Panc1 (cell line): ENCODE measurements at places on chromosomes 2 and 18.
A peak's percentile ranks its signal among the peaks of the same experiment; 100 is the strongest.

DNA sequence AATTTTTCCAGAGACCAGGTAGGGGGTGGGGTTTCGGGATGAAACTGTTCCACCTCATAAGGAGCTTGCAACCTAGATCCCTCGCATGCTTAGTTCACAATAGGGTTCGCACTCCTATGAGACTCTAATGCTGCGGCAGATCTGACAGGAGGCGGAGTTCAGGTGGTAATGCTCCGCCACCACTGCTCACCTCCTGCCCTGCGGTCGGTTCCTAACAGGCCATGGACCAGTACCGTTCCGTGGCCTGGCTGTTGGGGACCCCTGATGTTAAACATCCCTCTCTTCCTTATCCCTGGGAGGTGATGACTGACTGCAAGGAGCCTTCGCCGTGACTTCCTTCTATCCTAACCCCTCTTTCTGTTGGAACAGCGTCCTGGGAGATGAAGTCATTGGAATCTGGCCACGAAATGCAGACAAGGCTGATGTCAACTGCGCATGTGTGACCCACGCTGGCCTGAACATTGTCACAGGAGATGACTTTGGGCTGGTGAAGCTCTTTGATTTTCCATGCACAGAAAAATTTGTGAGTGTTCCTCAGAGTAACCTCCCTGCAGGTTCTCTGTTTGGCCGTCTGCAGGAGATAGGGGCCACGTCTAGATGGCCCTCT, 82.4 kb downstream of the RTN4 start:
- no peaks in the 10 kb centered on the region for H3K27me3 ChIP-seq
- H3K36me3 ChIP-seq = peaks cover 13% of the 10 kb centered on the region; the same call in 1 of the 2 replicates
- no peak for DNase-seq
- H3K27ac ChIP-seq = peak overlapping the region; percentile 40
- peaks cover 48% of the 10 kb centered on the region for H3K4me1 ChIP-seq

- H3K4me1 ChIP-seq = no peaks in the 10 kb centered on the region
- no peak overlapping the region for H3K4me3 ChIP-seq
- H3K27ac ChIP-seq = no peak overlapping the region
- DNase-seq = no peak
- H3K27me3 ChIP-seq = no peaks in the 10 kb centered on the region
Measured at GRCh38 chr18:43642727-43643330, 365.5 kb upstream of the SYT4 start.

GRCh38 chr18:35106013-35106844, 65.0 kb downstream of the MAPRE2 start:
- no peak overlapping the region for H3K27ac ChIP-seq
- DNase-seq = no peak
- no peaks in the 10 kb centered on the region for H3K36me3 ChIP-seq

DNA sequence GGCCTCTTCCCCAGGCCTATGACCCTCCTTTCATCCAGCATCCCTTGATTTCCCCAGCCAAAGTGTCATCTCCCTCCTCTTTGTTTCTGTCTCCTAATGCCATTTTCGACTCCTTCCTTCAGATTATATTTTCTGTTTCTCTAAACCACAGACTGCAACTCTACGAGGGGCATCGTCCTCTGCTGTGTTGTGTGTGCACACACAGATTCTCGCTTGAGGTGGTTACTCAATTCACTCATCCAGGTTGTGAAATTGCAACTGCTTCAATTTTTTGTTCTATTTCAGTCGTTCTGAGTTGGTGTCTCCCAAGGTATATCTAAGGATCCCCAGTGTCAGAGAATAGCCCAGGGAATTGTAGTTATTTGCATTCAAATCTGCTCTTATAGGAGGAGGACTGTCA, 113.5 kb upstream of the NDUFV2 start:
- H3K4me1 ChIP-seq = no peaks in the 10 kb centered on the region
- H3K36me3 ChIP-seq = no peaks in the 10 kb centered on the region

DNA sequence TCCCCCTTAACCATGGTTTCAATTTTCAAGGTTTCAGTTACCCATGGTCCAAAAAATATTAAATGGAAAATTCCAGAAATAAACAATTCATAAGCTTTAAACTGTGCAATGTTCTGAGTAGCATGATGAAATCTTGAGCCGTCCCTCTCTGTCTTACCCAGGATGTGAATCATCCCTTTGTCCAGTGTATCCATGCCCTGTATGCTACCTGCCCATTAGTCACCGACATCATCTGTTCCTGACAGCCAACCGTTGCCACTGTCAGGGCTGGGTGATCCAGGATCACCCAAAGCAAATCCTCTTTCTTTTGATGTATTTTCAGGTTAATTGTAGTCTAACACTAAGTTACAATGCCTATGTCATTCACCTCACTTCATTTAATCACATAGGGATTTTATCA, 15.7 kb upstream of the OLA1 start:
- 0 out of 2 replicates have a peak, but pooled peaks cover 3% of the 10 kb centered on the region for H3K4me1 ChIP-seq
- H3K36me3 ChIP-seq = no peaks in the 10 kb centered on the region
- no peak for DNase-seq
- no peaks in the 10 kb centered on the region for H3K27me3 ChIP-seq

- no peak overlapping the region for H3K27ac ChIP-seq
- no peaks in the 10 kb centered on the region for H3K36me3 ChIP-seq
- H3K4me3 ChIP-seq = no peak overlapping the region
Measured at GRCh38 chr18:55318951-55319441, 269.0 kb downstream of the TCF4 start.

- no peaks in the 10 kb centered on the region for H3K27me3 ChIP-seq
- no peaks in the 10 kb centered on the region for H3K36me3 ChIP-seq
- no peaks in the 10 kb centered on the region for H3K4me1 ChIP-seq
- no peak for DNase-seq
- H3K4me3 ChIP-seq = no peak overlapping the region
Measured at GRCh38 chr2:237074211-237074993, 11.3 kb upstream of the COPS8 start.

GRCh38 chr2:139454251-139454650, 674.1 kb upstream of the NXPH2 start:
- H3K27ac ChIP-seq = no peak overlapping the region
- H3K36me3 ChIP-seq = no peaks in the 10 kb centered on the region
- H3K4me1 ChIP-seq = no peaks in the 10 kb centered on the region
- no peaks in the 10 kb centered on the region for H3K27me3 ChIP-seq

DNA sequence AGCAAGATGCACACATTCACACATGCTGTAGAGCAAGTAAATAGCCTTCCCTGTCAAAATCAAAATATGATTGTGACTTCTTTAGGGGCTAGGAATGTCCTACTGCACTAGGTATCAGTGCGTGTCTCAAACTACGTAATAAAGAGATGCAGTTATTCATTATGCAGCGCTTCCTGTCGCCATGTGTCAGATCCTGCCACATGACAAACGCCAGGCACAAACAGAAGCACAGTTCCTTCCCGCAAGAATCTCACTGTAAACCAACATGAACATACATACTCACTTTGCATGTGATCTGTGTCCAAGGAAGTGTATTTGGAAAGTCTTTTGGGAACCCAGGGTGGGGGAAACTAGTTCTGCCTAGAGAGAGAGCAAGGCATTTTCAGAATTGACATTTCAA, 599.9 kb downstream of the RNF144A start:
- no peaks in the 10 kb centered on the region for H3K36me3 ChIP-seq
- H3K27me3 ChIP-seq = no peaks in the 10 kb centered on the region
- no peak overlapping the region for H3K4me3 ChIP-seq
- no peak overlapping the region for H3K27ac ChIP-seq
- no peaks in the 10 kb centered on the region for H3K4me1 ChIP-seq

- no peaks in the 10 kb centered on the region for H3K4me1 ChIP-seq
- no peak overlapping the region for H3K4me3 ChIP-seq
- no peaks in the 10 kb centered on the region for H3K27me3 ChIP-seq
- no peak for DNase-seq
- H3K27ac ChIP-seq = no peak overlapping the region
- H3K36me3 ChIP-seq = no peaks in the 10 kb centered on the region
Measured at GRCh38 chr18:63844254-63844653, 43.3 kb upstream of the SERPINB2 start.

DNA sequence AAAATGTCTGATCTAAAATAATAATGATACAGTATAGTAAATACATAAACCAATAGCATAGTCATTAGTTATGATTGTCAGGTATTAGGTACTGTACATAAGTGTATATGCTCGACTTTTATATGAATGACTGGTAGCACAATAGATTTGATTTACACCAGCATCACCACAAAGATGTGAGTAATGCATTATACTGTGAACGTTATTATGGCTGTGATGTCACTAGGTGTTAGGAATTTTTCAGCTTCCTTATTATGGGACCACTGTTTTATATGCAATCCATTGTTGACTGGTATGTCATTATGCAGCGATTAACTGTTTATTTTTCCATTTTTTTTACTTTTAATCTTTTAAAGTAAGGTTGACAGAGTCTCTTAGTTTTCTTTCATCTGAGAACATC, 23.7 kb downstream of the ATP9B start:
- no peaks in the 10 kb centered on the region for H3K27me3 ChIP-seq
- H3K36me3 ChIP-seq = no peaks in the 10 kb centered on the region
- no peak overlapping the region for H3K4me3 ChIP-seq
- DNase-seq = no peak
- H3K4me1 ChIP-seq = no peaks in the 10 kb centered on the region

DNA sequence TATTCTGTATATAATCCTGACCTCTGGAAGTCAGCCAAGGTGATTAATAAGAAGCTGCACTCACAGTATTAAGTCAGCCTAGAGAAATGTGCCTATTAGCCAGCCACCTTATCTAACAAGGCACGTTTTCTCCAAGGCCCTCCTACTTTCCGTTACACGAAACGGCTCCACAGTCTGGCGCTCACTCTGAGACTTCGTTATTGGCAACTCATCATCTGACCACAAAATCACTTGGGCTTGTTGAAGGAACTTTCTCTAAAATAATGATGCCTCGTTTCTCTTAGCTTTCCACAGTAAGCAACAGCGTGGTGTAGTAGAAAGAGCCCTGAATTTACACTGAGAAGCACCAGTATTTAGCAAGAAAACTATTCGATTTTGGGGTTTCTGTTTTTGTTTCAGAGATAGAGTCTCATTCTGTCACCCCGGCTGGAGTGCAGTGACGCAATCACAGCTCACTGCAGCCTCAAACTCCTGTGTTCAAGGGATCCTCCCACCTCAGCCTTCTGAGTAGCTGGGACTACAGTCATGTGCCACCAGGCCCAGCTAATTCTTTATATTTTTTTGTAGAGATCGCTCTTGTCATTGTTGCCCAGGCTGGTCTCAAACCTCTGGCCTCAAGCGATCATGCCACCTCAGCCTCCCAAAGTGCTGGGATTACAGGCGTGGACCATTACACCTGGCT, 53.6 kb upstream of the SLC14A1 start:
- H3K27ac ChIP-seq = no peak overlapping the region
- H3K36me3 ChIP-seq = no peaks in the 10 kb centered on the region
- no peak for DNase-seq
- H3K4me1 ChIP-seq = no peaks in the 10 kb centered on the region
- no peak overlapping the region for H3K4me3 ChIP-seq

DNA sequence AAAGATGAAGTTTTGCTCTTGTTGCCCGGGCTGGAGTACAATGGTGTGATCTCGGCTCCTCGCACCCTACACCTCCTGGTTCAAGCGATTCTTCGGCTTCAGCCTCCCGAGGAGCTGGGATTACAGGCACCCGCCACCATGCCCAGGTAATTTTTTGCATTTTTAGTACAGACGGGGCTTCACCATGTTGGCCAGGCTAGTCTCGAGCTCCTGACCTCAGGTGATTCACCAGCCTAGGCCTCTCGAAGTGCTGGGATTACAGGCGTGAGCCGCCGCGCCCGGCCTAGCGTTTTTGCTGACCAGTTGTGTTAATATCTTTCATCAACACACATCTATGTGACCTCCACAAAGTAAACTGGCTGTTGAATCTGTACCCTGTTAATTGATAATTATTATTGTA, 49.4 kb upstream of the KLHL14 start:
- no peak for DNase-seq
- no peak overlapping the region for H3K27ac ChIP-seq
- H3K36me3 ChIP-seq = no peaks in the 10 kb centered on the region
- no peaks in the 10 kb centered on the region for H3K4me1 ChIP-seq
- H3K27me3 ChIP-seq = no peaks in the 10 kb centered on the region

- no peak overlapping the region for H3K4me3 ChIP-seq
- H3K27ac ChIP-seq = no peak overlapping the region
- no peak for DNase-seq
- no peaks in the 10 kb centered on the region for H3K4me1 ChIP-seq
Measured at GRCh38 chr2:44470151-44470550, 108.4 kb downstream of the CAMKMT start.

DNA sequence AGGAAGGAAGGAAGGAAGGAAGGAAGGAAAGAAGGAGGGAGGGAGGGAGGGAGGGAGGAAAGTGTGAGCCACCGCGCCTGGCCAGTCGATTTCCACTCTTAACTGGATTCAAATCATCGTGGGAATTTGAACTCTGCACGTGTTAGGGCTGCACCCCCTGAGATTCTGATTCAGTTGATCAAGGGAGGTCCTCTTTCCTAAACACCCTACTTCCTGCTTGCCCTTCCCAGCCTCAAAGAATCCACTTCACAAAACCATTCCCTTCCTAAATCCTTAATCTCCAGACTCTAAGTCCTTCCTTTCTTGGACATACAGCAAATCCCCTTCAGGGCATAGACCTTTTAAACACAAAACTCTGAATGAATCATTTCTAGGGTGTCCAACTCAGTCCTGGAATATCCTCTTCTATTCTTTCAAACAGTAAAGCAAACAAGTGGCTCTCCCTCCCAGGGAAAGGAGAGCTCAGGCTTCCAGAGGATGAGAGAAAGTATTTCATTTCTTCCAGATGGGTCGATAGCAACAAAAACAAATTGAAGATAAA, 68.2 kb upstream of the MBOAT2 start:
- DNase-seq = no peak
- no peak overlapping the region for H3K27ac ChIP-seq
- no peak overlapping the region for H3K4me3 ChIP-seq
- no peaks in the 10 kb centered on the region for H3K36me3 ChIP-seq

- no peak for DNase-seq
- no peak overlapping the region for H3K27ac ChIP-seq
- H3K4me3 ChIP-seq = no peak overlapping the region
- H3K4me1 ChIP-seq = no peaks in the 10 kb centered on the region
Measured at GRCh38 chr2:211204456-211204855, 648.1 kb downstream of the CPS1 start.

DNA sequence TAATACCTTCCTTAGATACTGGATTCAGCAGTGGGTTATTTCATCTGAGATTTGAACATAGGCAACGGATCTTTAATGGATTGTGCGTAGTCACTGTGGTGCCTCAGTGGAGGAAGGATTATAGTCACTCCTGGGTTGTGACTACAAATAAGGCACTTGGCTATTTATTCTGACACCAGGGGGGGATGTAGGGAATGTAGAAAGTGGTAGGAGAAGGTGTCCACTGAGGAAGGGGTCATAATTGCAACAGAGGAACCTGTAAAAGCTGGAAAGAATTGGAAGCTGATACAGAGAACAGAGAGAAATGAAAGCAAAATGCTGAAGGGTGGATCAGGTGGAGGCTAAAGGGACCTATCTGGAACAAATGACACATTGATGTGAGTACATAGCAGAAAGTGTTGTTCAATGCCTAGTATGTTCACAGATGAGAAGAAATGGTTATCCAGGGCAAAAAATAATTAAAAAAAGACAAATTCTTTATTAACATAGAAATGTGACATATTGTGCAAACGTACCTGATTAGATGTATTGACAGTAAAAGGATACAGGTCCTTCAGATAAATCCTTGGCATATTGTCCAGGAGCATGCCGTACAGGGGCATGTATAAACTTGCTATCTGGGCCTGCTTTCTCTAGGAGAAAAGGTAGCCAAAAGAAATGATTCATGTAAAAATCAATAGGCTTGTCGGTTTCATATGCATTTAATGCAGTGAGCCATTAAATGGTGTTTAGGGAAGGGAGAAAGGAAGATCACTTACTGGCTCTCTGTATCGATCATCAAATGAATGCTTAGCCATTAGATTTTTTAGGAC, 91.2 kb upstream of the CCDC195 start:
- H3K36me3 ChIP-seq = no peaks in the 10 kb centered on the region
- no peaks in the 10 kb centered on the region for H3K27me3 ChIP-seq
- no peak overlapping the region for H3K4me3 ChIP-seq
- no peak overlapping the region for H3K27ac ChIP-seq
